A549 treated with AZD2906 at 1 μM for 4 hours (cell line): ENCODE measurements at places on chromosomes 1 and 21. TPM values are rescaled to one million over a fixed set of nuclear protein-coding genes. Genes with fewer than 3 reads are reported as not detected.

The UQCRHL gene
- total RNA-seq = 5.5 to 7.6 TPM (median 6.6 TPM) in 5 replicates

The FCAMR gene
- total RNA-seq = not detected in 5 replicates

The RPS6KA1 gene
- 13.9 to 17.0 TPM (median 16.5 TPM) in 5 replicates for total RNA-seq

The TRIM67 gene
- 0.07 to 0.17 TPM (median 0.12 TPM) in 5 replicates for total RNA-seq

The KRTAP19-3 gene
- total RNA-seq = not detected in 5 replicates

The CSMD2 gene
- total RNA-seq = 0.02 TPM in 2 of 5 replicates, not detected in the others

The NBPF19 gene
- 7.3 to 8.8 TPM (median 7.9 TPM) in 5 replicates for total RNA-seq

The TEKT2 gene
- total RNA-seq = 0.09 TPM in 1 of 5 replicates, not detected in the others

The ST6GALNAC3 gene
- 0.39 to 0.92 TPM (median 0.61 TPM) in 5 replicates for total RNA-seq

The OLFML3 gene
- 3.7 to 4.7 TPM (median 3.9 TPM) in 5 replicates for total RNA-seq

The OR2AK2 gene
- total RNA-seq = not detected in 5 replicates

The RNF223 gene
- total RNA-seq = 0.21 to 0.30 TPM (median 0.23 TPM) in 5 replicates

The S100A2 gene
- 18.7 to 33.7 TPM (median 27.4 TPM) in 5 replicates for total RNA-seq

The SPRR3 gene
- not detected in 5 replicates for total RNA-seq

The OR2T11 gene
- not detected in 5 replicates for total RNA-seq

The TLCD4 gene
- total RNA-seq = 7.5 to 13.3 TPM (median 11.2 TPM) in 5 replicates

The KRTAP11-1 gene
- total RNA-seq = not detected in 5 replicates

The ICOSLG gene
- total RNA-seq = 4.1 to 4.8 TPM (median 4.5 TPM) in 5 replicates

The TNFAIP8L2 gene
- total RNA-seq = not detected in 5 replicates

The S100A11 gene
- 1,684 to 2,013 TPM (median 1,920 TPM) in 5 replicates for total RNA-seq

The GJA9 gene
- total RNA-seq = 0.03 TPM in 1 of 5 replicates, not detected in the others

The MYBPH gene
- not detected in 5 replicates for total RNA-seq

The NBPF20 gene
- total RNA-seq = 2.7 to 3.4 TPM (median 2.8 TPM) in 5 replicates

The AKNAD1 gene
- total RNA-seq = 1.2 to 2.4 TPM (median 1.5 TPM) in 5 replicates
